ENCODE measurements at places on chromosomes 12 and 14.

DNA sequence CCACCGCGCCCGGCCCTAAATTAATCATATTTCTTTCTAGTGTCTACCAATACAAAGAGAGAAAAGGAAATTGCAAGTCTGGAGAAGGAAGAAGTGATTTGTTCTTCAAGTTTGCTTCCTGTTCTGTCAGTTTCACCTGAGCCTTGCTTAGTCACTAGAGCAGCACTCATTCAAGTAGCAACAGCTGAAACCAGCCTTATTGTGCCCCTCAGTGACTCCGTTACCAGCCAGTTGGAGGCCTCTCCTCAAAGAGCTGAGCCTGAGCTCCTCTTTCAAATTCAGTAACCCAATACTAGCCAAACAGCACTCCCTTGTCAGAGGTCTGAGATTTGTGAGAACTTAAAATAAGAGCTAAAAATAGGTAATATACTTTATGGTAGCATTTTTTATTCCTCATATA lies 17.4 kb downstream of the PAWR start:
- no peak for DNase-seq

DNA sequence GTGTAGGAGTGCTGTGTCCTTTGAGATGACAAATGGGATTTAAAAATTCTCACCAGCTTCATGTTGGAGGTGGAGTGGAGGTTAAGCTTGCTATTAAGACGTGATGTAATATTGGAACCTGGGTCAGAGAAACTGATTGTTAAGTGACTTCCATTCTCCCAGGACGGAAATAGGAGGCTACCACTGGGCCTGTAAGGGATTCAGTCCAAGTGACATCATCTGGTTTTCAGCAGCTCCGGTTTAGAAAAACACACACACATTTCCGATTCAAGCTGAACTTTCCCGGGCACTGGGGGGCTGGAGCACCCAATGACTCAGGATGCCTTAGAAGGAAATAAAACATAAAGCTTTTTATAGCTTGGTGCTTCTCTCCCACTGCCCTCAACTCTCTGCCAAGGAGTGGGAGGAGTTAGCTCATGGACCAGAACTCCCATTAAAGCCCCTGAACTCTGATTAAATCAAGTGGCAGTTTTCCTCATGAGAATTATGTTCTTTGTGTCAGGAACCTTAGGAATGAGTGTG lies 12.4 kb downstream of the CALM1 start:
- DNase-seq, result no peak

DNA sequence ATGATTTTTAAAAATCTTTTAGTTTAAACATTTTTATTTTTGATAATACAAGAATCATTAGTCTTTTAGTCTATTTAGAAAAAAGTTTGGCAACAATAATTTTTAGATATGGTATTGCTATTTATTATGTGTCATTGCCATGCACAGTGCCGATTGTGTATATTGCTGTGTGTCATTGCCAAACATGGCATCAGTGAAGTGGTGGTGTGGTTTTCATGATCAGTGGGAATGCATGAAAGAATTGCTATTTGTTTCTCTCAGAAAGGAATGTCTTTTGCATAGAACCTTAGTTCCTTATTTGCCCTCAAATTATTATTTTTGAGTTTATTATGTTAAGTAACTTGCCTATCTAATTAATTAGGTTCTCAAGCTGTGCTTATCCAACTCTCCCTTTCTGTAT lies 397.5 kb upstream of the PDE3A start:
- no peak for DNase-seq

- no peak for DNase-seq
Observed at GRCh38 chr14:34710744-34711143, 3.6 kb downstream of the CFL2 start.

DNA sequence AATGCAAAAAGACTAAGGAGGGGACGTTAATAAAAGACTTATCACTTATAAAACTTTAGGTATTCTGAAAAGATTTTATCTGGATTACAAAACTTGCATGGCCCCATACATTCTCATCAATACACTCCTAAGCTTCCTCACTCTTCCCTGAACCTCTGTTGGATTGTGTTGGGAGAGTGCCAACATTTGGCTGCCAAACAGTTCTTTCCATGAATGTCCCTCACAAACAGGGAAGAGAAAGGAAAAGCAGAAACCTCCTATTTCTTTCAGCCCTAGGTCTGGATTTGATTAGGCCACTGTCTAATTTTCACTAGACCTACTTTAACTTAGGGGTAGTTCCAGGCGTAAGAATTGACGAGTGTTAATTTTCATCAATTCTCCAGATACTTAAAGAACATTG lies 11.7 kb downstream of the PTHLH start:
- no peak for DNase-seq

- DNase-seq, result no peak
Observed at GRCh38 chr14:24630087-24630871, 3.7 kb downstream of the GZMB start.

GRCh38 chr14:37034410-37035285 lies 137.8 kb downstream of the SLC25A21 start:
- DNase-seq, result no peak

DNA sequence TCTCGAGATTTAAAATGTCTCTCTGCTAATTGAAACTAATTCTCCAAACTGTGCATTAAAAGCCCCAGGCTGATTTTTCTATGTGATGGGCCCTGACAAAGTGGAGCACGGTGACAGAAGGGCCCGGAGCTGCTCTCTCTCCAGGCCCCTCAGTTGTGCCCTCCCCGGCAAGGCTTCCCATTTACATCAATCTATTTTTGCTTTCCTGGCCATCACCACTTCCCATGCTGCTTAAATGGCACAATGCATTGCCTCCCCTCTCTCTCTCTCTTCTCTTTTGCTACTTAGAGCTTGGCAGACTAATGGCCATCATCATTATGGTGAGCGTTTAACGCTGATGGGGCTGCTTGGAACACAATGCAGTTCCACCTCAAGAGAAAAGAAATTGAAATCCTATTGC lies 270.7 kb upstream of the DIO3 start:
- DNase-seq, result no peak

GRCh38 chr14:33848706-33849454 lies 102.0 kb downstream of the EGLN3 start:
- peak; percentile 82 for DNase-seq

DNA sequence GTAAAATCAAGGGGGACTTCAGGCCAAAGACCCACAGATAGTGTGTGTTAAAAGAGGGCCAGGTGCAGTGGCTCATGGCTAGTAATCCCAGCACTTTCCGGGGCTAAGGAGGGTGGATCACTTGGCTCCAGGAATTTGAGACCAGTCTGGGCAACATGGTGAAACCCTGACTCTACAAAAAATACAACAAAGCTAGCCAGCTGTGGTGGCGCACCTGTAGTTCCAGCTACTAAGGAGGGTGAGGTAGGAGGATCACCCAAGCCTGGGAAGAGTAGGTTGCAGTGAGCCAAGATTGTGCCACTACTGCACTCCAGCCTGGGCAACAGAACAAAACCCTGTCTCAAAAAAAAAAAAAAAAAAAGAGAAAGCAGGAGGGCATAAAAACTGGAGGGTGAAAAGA lies 8.5 kb downstream of the VCPKMT start:
- DNase-seq, result no peak

DNA sequence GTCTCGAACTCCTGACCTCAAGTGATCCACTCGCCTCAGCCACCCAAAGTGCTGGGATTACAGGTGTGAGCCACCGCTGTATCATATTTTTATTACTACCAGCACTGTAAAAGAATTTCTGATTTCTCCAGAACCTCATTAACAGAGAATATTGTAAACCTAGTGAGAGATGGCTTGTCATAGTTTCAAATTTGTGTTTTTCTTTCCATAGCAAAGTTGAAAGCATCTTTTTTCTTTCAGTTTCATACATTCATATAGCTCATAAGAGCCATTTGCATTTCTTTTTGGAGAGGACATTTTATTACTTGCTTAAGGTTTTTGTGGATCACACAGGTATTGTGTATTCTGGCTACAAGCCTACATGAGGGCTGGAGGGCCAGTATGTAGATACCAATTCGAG lies 58.0 kb downstream of the MIS18BP1 start:
- DNase-seq, result no peak

GRCh38 chr12:98149691-98150210 lies 365.6 kb upstream of the TMPO start:
- no peak for DNase-seq
